Calu3 (cell line): ENCODE measurements at places on chromosomes 11 and 22. TPM values are rescaled to one million over a fixed set of nuclear protein-coding genes. Genes with fewer than 3 reads are reported as not detected.

GRCh38 chr22:48076008-48076407, 1313.6 kb downstream of the TBC1D22A start:
- no peak overlapping the region for H3K27ac ChIP-seq
- no peaks in the 10 kb centered on the region for H3K36me3 ChIP-seq
- no peak for DNase-seq
- no peaks in the 10 kb centered on the region for H3K4me1 ChIP-seq

GRCh38 chr22:24321999-24322398, 51.4 kb downstream of the SPECC1L start:
- no peak overlapping the region for H3K4me3 ChIP-seq
- no peak overlapping the region for H3K27ac ChIP-seq
- DNase-seq, result no peak
- H3K27me3 ChIP-seq, result no peaks in the 10 kb centered on the region
- peaks cover 7% of the 10 kb centered on the region for H3K4me1 ChIP-seq

- H3K27me3 ChIP-seq, result no peaks in the 10 kb centered on the region
- H3K27ac ChIP-seq, result no peak overlapping the region
- H3K36me3 ChIP-seq, result peaks cover 3% of the 10 kb centered on the region
- peaks cover 18% of the 10 kb centered on the region for H3K4me1 ChIP-seq
- no peak overlapping the region for H3K4me3 ChIP-seq
Observed at GRCh38 chr22:45548247-45548840, 45.7 kb downstream of the FBLN1 start.

- no peak for DNase-seq
- H3K27me3 ChIP-seq, result peaks cover 92% of the 10 kb centered on the region
- no peak overlapping the region for H3K27ac ChIP-seq
- H3K36me3 ChIP-seq, result no peaks in the 10 kb centered on the region
- no peak overlapping the region for H3K4me3 ChIP-seq
Observed at GRCh38 chr22:39689421-39689820, 118.9 kb downstream of the CACNA1I start.

DNA sequence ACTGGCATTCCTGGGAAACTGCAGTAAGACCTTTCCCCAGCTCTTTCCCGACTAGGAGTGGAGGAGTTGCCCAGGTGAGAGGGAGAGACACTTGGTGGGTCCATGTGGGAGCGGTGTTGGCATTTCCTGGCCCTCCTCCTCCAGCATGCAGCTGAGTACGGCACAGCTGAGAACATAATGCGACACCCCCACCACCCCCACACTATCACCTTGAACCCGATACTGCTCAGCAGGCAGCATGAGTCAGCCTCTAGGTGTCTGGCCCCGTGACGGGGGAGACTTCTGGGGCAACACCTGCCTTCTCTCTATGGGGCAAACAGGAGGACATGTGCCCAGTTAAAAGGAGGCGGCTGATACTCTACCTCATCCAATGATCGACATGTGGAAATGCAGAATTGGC, 64.4 kb downstream of the PKNOX2 start:
- no peaks in the 10 kb centered on the region for H3K4me1 ChIP-seq
- H3K27me3 ChIP-seq, result peaks cover 84% of the 10 kb centered on the region
- no peak for DNase-seq
- no peak overlapping the region for H3K27ac ChIP-seq
- no peak overlapping the region for H3K4me3 ChIP-seq

DNA sequence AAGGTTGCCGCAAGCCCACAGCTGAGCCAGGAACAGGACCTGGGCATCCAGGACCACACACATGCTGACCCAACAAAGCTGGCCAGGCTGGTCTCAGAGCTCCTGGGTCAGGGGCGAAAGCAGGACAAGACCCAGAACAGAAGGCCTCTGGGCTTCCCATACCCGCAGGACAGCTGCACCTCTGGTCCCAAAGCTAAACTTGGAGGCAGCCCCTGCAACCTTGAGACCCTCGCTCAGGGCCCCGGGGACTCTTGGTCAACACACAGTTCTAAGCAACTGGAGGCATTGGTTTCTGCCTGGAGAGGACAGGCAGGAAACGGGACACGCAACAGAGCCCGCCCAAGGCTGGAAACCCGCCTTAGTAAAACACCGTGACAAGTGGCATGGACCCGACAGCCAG, 11.4 kb downstream of the WNT7B start:
- H3K4me1 ChIP-seq, result peaks cover 40% of the 10 kb centered on the region
- no peak overlapping the region for H3K4me3 ChIP-seq
- no peak for DNase-seq
- H3K27me3 ChIP-seq, result no peaks in the 10 kb centered on the region
- peaks cover 51% of the 10 kb centered on the region for H3K36me3 ChIP-seq
- H3K27ac ChIP-seq, result no peak overlapping the region

GRCh38 chr11:106409222-106409621, 331.8 kb downstream of the AASDHPPT start:
- H3K4me1 ChIP-seq, result no peaks in the 10 kb centered on the region
- H3K36me3 ChIP-seq, result no peaks in the 10 kb centered on the region
- no peak overlapping the region for H3K4me3 ChIP-seq
- no peak overlapping the region for H3K27ac ChIP-seq
- no peak for DNase-seq

INS gene
- total RNA-seq, result not detected in 2 replicates

ROBO3 gene
- 0.69 and 0.99 TPM in 2 replicates for total RNA-seq
